ENCODE measurements at places on chromosomes 5 and 9.

- no peak for DNase-seq
Measured at GRCh38 chr5:133611357-133612248, 738 bp downstream of the FSTL4 start.

- DNase-seq = no peak
Measured at GRCh38 chr5:29054282-29054681, 2015.9 kb upstream of the CDH9 start.

DNA sequence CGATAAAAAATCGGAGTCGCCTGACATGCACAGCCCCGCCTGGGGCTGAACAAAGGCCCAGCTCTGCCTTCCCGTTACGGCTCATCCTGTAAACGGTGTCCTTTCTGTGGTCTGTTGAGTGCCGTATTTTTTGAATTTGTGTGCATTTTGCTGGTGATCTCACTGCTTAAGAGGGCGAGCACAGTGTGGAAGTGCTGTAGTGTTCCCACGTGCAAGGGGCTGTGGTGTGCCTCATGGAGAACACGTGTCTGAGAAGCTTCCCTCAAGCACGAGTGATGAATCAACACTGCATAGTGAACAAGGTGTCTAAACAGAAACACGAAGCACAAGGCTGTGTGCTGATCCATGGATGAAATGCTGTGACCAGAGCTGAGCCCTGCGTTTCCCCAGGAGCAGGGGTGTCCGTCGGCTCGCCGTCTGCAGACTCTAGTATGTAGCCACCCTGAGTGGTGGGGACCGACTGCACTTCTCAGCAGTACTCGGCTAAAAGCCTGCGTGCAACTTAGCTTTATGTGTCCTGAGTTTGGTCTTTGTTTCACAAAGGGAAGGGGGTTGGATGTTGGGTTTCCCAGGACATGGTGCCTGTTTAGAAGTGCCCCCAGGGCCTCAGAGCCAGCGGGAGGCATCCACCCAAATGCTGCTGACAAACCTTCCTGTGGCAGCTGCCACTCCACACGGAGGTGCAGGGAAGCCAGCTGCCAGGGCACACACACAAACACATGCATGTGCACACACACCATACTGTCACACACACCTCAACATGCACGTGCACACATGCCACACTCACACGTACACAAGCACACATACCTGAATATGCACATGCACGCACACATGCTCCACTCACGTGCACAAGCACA is 77.2 kb upstream of the IRX4 start:
- no peak for DNase-seq

DNA sequence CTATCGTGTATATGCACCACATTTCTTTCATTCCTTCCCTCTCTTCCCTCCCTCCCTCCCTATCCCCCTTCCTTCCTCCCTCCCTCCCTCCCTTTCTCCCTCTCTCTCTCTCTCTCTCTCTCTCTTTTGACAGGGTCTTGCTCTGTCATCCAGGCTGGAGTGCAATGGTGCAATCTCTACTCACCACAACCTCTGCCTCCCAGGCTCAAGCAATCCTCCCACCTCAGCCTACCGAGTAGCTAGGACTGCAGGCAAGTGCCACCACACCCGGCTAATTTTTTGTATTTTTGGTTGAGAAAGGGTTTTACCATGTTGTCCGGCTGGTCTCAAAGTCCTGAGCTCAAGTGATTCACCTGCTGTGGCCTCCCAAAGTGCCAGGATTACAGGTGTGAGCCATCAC is 1.1 kb upstream of the ANKS6 start:
- DNase-seq = no peak

DNA sequence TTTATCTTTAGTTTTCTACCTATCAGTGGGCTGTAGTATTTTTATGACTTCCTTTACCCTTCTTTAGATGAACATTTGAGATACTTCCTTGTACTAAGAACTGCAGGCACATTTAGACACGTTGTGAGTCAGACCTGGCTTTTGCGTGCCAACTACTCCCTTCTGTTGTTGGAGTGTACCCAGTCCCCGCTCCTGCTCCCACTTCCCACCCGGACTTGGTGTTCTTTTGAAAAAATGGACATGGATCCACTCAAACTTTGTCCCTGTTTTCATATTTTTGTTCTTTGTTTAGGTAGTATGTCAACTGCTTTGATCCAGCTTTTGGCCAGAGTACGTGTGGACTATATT is 60.7 kb downstream of the PARP8 start:
- peak; percentile 46 for DNase-seq

DNA sequence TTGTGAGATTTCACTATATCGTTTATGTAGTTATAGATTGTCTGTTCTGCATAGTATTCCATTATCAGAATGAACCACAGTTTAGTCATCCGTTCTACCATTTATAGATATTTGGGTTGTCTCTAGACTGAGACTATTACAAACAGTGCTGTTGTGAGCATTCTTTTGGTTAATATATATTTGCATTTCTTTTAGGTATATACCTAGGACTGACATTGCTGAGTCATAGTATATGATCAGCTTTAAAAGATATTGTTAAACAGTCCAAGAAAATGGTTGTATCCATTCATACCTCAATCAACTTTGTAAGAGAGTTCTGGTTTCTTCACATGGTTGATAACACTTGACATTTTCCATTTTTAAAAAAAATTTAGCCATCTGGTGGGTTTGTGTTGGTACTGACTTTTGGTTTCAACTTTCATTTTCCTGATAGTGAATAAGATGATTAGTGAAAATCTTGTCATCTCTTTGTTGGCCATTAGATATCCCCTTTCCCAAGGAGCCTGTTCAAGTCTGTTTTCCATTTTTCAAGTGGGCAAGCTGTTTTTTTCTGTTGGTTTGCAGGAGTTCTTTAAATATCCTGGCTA is 22.9 kb upstream of the ADAM19 start:
- no peak for DNase-seq

DNA sequence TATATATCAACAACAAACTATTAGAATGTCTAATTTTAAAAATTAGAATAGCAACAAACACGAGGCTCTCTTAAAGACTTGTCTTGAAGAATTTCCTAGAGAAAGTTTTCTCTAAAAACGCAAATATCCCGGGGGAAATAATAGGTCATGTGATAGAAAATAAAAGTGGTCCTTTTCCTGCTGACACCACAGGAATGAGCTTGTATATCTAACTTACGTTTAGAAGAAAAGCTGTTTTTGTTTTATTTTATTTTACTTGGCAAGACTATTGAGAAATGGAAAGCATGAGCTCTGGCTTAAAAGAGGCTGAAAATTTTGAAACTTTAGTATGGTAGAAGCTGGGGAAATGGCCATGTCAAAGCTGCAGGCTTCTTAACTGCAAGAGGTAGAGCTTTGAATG is 465.0 kb downstream of the AGTPBP1 start:
- DNase-seq = no peak

DNA sequence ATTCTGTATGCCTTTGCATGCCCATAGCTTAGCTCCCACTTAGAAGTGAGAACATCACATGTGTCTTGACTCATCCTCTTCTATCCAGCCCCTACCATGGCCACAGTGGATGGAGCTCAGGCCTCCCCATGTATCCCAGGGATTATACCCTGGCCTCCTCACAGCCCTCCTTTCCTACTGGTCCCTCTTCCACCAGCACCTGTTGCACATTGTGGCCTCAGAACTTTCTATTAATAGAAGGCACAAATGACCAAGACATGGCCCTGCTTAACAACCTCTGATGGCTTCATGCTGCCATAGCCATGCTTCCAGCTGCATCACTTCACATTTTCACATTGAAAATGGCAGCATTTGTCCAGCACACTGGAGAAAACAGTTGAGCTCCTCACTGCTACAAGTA is 315.4 kb downstream of the CDK5RAP2 start:
- no peak for DNase-seq

DNA sequence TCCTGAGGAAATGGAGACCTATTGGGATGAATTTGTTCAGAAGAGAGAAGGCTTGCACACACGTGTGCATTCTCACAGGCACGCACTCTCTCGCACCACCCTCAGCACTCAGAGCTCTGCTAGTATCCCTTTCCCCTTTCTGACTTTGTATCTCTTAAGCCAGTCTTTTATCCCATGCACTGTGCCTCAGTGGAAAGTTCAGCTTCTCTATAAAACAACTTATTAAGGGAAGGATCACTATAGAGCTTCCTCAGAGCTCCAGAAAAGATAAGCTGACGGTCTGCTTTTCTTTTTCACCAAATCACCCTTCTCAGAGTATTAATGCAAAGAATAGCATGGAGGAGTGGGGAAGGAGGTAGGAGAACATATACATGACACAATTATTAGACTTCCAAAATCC is 207.8 kb downstream of the ENC1 start:
- no peak for DNase-seq

- DNase-seq = peak; percentile 63
Measured at GRCh38 chr9:92138157-92138959, 23.1 kb upstream of the SPTLC1 start.

- DNase-seq = peak; percentile 71
Measured at GRCh38 chr5:142537938-142538337, 148.0 kb downstream of the FGF1 start.

DNA sequence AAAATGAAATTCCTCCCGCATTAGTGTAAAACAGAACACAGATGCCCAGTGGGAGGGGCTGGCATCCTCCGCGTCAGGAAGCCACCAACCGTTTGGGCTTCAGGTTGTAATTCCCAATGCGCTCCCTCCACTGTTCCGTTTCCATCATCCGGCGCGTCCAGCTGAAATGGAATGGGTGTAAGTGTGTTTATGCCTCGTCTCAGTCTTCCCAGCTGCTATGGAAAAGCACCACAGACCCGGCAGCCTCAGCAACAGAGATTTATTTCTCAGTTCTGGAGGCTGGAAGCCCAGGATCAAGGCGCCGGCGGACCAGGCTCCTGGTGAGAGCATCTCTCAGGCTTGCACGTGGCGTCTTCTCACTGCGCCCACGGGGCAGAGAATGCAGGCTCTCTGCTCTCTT is 20.4 kb downstream of the KCNT1 start:
- DNase-seq = peak; percentile 30

DNA sequence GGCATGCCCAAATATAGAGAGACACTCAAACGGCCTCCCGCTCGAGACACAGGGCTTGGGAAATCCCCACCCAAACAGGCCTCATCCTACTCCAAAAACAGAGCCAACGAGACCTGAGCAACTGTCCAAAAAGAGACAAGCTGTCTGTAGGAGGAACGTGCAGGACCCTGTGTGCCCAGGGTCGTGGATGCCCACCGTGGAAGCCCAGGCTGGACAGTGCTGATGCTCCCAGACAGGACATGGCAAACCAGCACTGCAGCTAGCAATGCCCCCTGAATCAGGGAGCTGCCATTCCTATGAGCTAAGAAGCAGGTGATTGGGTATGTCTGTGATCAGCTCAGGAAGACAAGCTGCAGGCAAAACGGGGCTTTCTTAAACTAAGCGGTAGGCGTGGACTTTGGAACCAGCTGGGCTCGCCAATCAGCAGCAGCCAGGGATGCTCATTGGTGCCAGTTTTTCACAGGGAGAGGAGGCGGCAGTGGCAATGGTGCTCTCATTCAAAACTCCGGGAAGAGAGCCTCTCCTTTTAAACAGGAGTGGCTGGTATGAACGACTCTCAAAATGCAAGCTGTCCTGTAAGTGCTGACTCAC is 113.1 kb upstream of the IRX2 start:
- no peak for DNase-seq

DNA sequence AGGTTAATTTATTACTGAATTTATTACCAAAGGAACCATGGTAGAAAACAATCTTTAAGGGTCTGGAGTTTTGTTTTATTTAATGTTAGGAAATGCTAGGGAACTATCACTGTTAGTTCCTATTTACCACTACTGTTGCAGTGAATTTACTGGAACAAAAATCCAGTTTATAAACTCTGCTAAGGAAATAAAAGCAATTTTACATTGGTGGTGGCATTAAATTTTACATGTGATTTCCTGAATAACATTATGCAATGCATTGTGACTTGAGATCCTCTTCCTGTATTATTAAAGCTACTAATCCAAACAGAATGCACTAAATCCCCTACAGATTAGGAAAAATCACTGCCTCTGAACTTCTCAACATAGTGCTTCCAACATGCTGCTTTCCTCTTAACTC is 599.5 kb upstream of the PTGER4 start:
- no peak for DNase-seq

DNA sequence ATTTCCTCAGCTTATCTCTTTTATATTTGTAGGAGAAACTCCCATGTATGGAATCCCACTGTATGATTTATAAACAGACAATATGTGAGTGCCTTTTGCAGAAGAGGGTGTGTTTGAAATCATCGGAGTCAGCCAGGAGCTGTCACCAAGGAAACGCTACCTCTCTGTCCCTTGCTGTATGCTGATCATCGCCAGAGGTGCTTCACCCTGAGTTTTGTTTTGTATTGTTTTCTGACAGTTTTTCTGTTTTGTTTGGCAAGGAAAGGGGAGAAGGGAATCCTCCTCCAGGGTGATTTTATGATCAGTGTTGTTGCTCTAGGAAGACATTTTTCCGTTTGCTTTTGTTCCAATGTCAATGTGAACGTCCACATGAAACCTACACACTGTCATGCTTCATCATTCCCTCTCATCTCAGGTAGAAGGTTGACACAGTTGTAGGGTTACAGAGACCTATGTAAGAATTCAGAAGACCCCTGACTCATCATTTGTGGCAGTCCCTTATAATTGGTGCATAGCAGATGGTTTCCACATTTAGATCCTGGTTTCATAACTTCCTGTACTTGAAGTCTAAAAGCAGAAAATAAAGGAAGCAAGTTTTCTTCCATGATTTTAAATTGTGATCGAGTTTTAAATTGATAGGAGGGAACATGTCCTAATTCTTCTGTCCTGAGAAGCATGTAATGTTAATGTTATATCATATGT is 18.0 kb upstream of the CTSL start:
- no peak for DNase-seq

DNA sequence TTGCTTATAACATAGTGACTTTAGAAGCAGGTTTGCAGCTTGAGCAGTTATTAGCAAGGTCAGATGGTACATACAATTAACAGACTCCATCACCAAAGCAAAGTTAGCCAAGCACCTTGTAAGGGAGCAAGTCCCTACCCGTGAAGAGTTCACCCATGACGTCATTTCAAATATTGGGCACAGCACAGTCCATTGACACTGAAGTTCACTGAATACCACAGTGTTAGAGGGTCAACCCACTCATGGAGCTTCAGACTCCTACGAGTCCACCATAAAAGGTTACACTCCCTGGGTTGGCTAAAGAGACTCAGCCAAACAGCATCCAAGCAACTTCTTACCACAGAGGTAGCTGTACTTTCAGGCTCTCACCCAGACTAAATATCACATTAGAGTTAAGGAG is 77.5 kb downstream of the GALNT10 start:
- DNase-seq = no peak

- DNase-seq = peak; percentile 53
Measured at GRCh38 chr5:77842243-77842642, 66.1 kb upstream of the TBCA start.

GRCh38 chr9:33198165-33198564 is 31.0 kb upstream of the B4GALT1 start:
- peak; percentile 87 for DNase-seq

DNA sequence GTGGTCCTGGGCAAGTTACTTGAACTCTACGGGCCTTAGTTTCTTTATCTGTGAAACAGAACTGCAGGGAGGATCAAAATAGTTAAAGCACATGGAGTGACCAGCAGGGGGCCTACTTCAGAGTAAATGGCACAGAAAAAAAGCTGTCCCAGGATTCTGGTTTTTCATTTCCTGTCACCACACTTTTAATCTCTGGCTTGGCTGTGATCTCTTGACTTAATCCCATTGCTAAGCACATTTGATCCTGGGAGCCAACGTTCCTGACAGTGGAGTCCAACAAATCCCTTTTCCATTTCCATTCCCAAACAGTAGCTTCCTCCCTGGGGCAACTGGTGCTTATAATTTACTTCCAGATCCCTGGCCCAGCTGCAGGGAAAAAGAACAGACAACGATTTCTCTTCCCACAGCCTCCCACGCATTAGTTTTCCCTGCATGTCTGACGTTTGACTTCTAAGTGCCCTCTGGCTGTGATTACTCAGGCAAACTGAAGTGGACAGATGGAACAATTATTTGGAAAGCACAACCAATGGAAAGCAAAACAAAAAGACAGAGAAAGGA is 136.5 kb upstream of the STK32A start:
- peak; percentile 71 for DNase-seq

Data from GM23248 (cell line).